ENCODE measurements at places on chromosomes 7 and 10. TPM values are rescaled to one million over a fixed set of nuclear protein-coding genes. Genes with fewer than 3 reads are reported as not detected.

Gene ITIH5
- total RNA-seq, result 132 TPM

Gene LBX1
- total RNA-seq, result 1.9 TPM

Gene C10orf105
- total RNA-seq, result 4.6 TPM

Gene STK31
- 2.0 TPM for total RNA-seq

DNA sequence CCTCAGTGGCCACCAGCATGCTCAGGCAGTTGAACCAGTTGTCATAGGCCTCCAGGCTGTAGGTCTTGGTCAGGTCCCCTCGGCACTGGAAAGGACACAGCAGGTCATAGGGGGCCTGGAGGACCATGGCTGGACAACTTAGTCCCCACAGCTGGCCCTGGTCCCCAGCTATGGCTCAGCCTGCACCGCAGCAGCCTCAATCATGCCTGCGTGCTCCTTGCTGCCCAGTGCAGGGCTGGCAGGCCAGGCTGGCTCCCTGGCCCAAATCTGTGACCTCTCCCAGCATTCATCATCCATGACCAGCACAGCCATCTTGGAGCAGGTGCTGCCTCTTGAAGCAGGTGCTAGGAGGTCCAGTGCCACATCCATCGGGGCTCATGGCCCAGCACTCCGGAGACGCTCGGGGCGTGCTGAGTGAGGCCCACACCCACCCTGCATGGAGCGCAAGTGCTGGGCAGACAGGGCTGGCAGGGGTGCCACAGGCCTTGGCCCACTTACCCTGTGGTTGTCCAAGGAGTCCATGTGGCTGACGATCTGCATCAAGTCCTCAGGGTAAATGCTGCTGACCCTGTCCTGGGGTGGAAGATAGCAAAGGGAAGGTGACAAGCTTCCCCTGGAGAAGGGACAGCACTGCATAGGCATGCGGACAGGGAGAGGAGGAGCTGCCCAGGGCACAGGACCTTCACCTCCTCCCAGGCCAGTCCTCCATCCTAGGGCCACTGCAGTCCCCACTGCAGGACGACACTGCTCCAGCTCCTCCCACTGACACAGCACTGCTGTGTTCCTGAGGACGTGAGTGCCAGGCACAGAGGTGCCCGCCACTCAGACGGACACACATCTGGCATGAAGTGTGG, 61.7 kb downstream of the CSGALNACT2 start:
- H3K27me3 ChIP-seq, result no peaks in the 10 kb centered on the region
- no peak overlapping the region for H3K4me3 ChIP-seq
- no peak for DNase-seq
- no peak overlapping the region for H3K27ac ChIP-seq
- peaks cover 57% of the 10 kb centered on the region for H3K36me3 ChIP-seq
- H3K4me1 ChIP-seq, result peaks cover 19% of the 10 kb centered on the region

DNA sequence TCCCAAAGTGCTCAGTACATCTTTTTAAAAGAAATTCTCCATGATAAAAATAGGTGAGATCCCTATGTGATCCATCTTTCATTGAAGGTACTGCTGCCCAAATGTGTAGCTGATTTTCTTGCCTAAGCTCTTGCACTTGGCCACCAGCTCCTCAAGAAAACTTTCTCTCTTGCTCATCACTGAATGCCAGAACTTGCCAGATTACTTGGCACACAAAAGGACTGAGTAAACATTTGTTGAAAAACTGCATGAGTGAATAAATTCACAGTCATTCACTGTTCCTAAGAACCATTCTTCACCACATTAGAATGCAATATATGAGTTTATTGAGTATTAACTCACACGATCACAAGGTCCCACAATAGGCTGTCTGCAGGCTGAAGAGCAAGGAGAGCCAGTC, 99.9 kb downstream of the TRIL start:
- H3K27ac ChIP-seq, result no peak overlapping the region
- H3K4me3 ChIP-seq, result no peak overlapping the region
- H3K27me3 ChIP-seq, result peaks cover 6% of the 10 kb centered on the region
- DNase-seq, result no peak

DNA sequence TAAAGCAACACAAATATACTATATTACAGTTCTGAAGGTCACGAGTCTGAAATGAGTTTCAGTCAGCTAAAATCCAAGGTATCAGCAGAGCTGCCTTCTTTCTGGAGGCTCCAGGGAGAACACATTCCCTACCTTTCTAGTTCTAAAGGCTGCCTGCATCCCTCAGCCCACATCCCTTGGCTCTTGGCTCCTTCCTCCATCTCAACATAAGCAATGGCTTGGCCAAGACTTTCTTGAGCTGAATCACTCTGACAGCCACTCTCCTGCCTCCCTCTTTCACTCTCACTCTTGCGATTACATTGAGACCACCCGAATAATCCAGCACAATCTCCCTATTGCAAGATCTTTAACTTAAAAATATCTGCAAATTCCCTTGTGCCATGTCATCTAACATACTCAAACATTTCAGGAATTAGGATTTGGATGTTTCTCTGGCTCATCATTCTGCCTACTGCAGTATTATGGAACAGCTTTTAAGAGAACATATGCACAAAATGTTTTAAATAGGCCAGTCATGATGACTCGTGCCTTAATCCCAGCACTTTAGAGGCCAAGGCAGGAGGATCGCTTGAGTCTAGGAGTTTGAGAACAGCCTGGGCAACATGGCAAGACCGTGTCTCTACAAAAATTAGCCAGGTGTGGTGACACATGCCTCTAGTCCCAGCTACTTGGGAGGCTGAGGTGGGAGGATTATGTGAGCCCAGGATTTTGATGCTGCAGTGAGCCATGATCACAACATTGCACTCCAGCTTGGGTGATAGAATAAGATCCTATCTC, 144.2 kb upstream of the VSTM2A start:
- no peak overlapping the region for H3K4me3 ChIP-seq
- no peaks in the 10 kb centered on the region for H3K27me3 ChIP-seq
- no peaks in the 10 kb centered on the region for H3K4me1 ChIP-seq
- no peak overlapping the region for H3K27ac ChIP-seq
- peak; percentile 4 for DNase-seq
- no peaks in the 10 kb centered on the region for H3K36me3 ChIP-seq

DNA sequence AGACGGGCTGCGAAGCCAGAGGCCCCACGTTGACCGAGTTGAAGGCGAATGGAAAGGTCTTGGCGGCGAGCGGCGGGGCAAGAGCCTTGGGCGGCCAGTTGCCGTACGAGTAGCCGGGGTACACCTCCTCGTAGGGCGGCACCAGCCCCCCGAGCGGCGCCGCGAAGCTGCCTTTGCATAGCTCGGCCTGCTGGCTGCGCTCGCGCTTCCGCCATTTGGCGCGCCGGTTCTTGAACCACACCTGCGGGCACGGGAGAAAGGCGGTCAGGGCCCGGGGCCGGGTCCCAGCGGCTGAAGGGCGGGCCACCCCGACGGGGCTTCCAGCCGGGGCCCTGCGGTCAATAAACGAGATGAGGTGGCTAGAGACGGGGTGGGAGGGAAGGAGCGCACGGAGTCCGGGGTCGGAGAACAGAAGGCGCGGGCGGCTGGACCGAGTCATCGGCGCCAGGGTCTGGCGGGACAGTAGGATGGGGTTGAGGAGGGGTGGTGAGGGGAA, 4.8 kb downstream of the ELOVL3 start:
- no peak for DNase-seq
- H3K36me3 ChIP-seq, result no peaks in the 10 kb centered on the region
- H3K4me3 ChIP-seq, result peak overlapping the region; percentile 5
- H3K27me3 ChIP-seq, result peaks cover 71% of the 10 kb centered on the region
- H3K27ac ChIP-seq, result no peak overlapping the region

GRCh38 chr10:33112831-33113455, 154.9 kb upstream of the ITGB1 start:
- H3K27ac ChIP-seq, result no peak overlapping the region
- no peak for DNase-seq
- H3K27me3 ChIP-seq, result no peaks in the 10 kb centered on the region

- DNase-seq, result no peak
- no peak overlapping the region for H3K4me3 ChIP-seq
- H3K36me3 ChIP-seq, result no peaks in the 10 kb centered on the region
- H3K27ac ChIP-seq, result no peak overlapping the region
- no peaks in the 10 kb centered on the region for H3K4me1 ChIP-seq
Observed at GRCh38 chr7:127782654-127783559, 130.9 kb downstream of the SND1 start.

DNA sequence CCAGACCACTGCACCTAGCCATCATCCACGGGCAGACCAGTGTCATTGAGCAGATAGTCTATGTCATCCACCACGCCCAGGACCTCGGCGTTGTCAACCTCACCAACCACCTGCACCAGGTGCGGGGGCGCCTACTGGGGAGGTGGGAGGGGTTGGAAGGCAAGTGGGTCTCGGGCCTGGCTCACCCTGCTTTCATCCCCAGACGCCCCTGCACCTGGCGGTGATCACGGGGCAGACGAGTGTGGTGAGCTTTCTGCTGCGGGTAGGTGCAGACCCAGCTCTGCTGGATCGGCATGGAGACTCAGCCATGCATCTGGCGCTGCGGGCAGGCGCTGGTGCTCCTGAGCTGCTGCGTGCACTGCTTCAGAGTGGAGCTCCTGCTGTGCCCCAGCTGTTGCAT, 4.6 kb downstream of the NFKB2 start:
- DNase-seq, result no peak
- peaks cover 3% of the 10 kb centered on the region for H3K27me3 ChIP-seq
- peak overlapping the region; percentile 52 for H3K4me3 ChIP-seq

- H3K4me3 ChIP-seq, result no peak overlapping the region
- DNase-seq, result no peak
- H3K27ac ChIP-seq, result no peak overlapping the region
- no peaks in the 10 kb centered on the region for H3K4me1 ChIP-seq
- no peaks in the 10 kb centered on the region for H3K27me3 ChIP-seq
Observed at GRCh38 chr7:103143868-103144267, 5.0 kb downstream of the NAPEPLD start.

Measured in spinal cord (tissue), 10 donors.